ENCODE measurements at places on chromosomes 2 and 18. TPM values are rescaled to one million over a fixed set of nuclear protein-coding genes. Genes with fewer than 3 reads are reported as not detected.

Gene LYPD6
- 0.22 TPM for total RNA-seq

Gene CNRIP1
- 2.3 TPM for total RNA-seq

Gene FASTKD1
- total RNA-seq, result 20.3 TPM

Gene TNS1
- 17.4 TPM for total RNA-seq

Gene TRIM43
- 0.07 TPM for total RNA-seq

Gene IGFBP5
- 0.23 TPM for total RNA-seq

Gene ZBTB7C
- 0.53 TPM for total RNA-seq

Gene DNMT3A
- 5.7 TPM for total RNA-seq

Gene MTX2
- 44.7 TPM for total RNA-seq

Gene TTN
- 0.01 TPM for total RNA-seq

Gene IL1F10
- not detected for total RNA-seq

Gene CCDC68
- 5.8 TPM for total RNA-seq

Gene NAT8
- total RNA-seq, result not detected

Gene ACMSD
- total RNA-seq, result not detected

Gene TPO
- 0.12 TPM for total RNA-seq

Gene PELI1
- 1.6 TPM for total RNA-seq

Gene DCDC2C
- total RNA-seq, result 0.26 TPM

Gene SPHKAP
- 0.01 TPM for total RNA-seq

Gene IER3IP1
- 19.3 TPM for total RNA-seq

Gene EPAS1
- total RNA-seq, result 125 TPM

Gene TUBA3E
- total RNA-seq, result 6.3 TPM

Gene CRYGC
- not detected for total RNA-seq

Gene LRRTM1
- total RNA-seq, result not detected

Gene RGPD3
- 0.16 TPM for total RNA-seq

Gene INHA
- total RNA-seq, result 0.42 TPM

Gene DCC
- total RNA-seq, result not detected

Gene CHRND
- total RNA-seq, result 0.09 TPM
